ENCODE measurements at places on chromosomes 11 and 22.

DNA sequence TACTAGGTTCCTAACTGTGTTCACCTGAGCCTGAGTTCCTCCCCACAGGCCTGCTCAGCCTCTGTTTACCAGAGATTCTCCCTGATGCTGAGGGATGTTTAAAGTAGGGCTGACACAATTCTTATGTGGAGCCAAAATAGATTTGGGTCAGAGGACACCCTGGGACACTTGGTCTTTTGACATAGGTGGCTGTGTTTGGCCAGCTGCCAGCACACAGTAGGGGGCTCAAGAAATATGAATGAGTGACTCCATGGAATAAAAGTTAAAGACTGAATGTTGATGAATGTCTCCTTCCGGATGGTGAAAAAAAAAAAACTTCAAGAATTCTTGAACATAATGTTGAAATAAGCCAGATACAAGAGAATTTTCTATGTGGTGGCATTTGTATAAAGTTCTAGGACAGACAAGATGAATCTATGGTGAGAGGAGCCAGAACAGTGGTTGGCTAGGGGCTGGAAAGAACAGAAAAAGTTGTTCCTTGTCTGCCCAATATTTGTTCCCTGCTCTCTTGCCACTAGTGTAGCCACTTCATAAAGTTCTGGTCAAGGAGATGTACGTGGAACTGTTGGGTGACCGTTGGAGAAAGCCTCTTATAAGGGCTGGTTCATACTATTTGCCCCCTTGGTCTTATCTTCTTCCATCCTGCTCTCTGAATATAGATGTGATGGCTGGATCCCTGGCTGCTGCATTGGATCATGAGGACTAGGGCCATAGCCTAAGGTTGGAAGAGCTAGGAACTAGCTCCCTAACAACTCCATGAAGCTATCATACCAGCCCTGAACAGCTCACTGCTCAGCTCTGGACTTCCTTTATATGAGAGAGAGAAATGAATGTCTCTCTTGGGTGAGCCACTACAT is 40.3 kb upstream of the SMTN start:
- DNase-seq: no peak

DNA sequence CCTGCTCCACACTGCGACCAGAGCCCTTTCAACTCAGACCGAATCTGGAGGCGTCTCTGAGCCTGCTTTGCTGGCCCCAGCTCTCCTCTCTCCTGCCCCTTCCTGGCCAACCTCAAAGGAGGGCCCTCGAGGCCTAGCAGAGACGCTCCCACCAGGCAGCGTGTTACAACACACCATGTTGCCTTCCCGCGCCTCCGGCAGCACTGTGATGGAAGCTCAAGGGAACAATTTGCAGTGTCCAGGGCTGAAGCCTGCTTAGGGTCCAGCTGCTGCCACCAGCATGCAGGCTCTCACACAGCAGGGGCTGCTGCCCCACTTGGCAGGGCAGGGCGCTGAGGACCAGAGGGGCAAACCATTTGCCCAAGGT is 18.4 kb downstream of the LINC01488 start:
- no peak for DNase-seq

GRCh38 chr11:35564245-35564595 is 38.8 kb upstream of the PAMR1 start:
- no peak for DNase-seq

DNA sequence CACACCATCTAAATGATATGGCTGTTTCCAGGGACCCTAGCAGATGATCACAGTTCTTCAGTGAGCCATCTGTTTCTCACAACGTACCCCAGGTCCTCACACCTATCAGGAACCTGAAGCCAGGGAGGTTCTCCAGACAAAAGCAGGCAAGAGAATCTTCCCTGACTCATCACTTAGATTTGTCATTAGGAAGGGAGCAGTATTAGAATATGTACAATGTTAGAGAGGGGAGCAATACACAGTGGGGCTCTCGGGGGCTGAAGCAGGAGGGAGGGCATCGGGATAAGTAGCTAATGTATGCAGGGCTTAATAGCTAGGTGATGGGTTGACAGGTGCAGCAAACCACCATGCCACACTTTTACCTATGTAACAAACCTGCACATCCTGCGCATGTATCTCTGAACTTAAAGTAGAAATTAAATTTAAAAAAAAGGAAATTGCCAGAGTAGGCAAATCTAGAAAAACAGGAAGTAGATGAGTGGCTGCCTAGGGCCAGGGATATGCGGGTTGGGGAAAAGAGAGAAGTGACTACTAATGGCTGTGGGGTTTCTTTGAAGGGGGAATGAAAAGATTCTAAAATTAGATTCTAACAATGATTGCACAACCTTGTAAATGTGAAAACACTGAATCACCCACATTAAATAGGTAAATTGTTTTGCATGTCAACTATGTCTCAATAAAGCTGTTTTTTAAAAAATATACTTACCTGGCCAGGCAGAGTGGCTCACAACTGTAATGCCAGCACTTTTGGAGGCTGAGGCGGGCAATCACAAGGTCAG is 14.4 kb downstream of the C22orf42 start:
- no peak for DNase-seq

GRCh38 chr11:44377121-44377520 is 67.2 kb upstream of the ALX4 start:
- no peak for DNase-seq

GRCh38 chr11:105381941-105382340 is 227.9 kb upstream of the GRIA4 start:
- no peak for DNase-seq

DNA sequence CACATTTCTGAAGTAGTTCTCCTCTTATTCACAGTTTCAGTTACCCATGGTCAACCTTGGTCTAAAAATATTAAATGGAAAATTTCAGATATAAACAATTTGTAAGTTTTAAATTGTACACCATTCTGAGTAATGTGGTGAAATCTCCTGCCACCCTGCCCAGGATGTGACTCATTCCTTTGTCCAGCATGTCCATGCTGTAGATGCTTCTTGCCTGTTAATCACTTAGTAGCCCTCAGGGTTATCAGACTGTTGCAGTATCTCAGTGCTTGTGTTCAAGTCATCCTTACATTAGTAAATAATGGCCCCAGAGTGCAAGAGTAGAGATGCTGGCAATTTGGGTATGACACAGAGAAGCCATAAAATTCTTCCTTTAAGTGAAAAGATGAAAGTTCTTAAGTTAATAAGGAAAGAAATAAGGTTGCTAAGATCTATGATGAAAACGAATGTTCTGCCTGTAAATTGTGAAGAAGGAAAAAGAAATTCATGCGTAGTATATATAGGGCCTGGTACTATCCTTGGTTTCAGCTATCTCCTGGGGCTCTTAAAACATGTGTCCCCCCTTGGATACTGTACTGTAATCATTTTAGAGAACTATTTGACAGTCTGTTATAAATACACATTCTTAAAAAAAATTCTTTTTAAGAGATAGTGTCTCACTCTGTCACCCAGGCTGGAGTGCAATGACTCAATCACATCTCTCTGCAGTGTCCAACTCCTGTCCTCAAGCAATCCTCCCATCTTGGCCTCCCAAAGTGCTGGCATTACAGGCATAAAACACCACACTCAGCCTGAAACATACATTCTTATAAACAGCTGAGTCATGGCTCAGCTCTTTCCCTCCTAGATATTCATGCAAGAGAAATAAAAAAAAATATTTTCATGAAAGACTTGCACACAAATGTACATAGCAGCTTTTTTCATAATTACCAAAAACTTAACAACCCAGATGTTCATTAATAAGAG is 31.3 kb downstream of the MTNR1B start:
- no peak for DNase-seq

DNA sequence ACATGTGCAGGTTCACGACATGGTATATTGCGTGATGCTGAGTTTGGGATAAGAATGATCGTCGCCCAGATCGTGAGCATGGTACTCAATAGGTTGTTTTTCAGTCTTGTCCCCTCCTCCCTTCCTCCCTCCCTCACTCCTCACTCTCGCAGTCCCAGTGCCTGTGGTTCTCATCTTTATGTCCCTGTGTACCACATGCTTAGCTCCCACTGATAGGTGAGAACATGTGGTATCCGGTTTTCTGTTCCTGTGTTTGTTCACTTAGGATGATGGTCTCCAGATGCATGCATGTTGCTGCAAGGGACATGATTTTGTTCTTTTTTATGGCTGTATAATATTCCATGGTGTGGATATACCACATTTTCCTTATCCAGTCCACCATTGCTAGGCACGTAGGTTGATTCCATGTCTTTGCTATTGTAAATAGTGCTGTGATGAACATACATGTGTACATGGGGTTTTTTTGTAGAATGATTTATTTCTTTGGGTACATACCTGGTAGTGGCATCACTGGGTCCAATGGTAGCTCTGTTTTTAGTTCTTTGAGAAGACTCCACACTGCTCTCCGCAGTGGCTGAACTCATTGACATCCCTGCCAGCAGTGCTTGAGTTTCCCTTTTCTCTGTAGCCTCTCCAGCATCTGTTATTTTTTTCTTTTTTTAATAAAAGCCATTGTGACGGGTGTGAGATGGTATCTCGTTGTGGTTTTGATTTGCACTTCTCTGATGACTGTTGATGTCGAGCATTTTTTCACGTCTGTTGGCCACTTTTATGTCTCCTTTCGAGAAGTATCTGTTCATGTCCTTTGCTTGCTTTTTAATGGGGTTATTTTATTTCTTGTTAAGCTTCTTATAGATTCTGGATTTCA is 16.4 kb downstream of the ZBED4 start:
- no peak for DNase-seq

GRCh38 chr11:68541991-68542390 is 81.4 kb downstream of the PPP6R3 start:
- DNase-seq: no peak

GRCh38 chr11:64592656-64593055 is 1.6 kb downstream of the SLC22A12 start:
- DNase-seq: no peak

DNA sequence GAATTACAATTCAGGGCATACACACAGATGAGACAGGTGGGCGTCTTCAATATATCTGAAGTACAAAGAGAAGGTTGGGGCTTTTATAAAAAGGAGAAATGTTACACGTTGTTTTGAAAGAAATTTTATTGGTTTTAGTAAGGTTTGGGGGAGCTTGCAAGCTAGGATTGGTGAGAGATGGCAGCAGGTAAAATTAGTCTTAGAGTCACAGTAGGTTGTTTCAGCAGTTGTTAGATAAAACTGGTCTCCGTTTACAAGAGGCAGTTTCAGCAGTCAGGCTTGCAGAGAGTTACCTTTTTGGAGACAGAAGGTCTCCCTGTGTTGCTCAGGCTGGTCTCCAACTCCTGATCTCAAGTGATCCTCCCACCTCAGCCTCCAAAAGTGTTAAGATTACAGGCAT is 2.4 kb upstream of the SAAL1 start:
- no peak for DNase-seq

DNA sequence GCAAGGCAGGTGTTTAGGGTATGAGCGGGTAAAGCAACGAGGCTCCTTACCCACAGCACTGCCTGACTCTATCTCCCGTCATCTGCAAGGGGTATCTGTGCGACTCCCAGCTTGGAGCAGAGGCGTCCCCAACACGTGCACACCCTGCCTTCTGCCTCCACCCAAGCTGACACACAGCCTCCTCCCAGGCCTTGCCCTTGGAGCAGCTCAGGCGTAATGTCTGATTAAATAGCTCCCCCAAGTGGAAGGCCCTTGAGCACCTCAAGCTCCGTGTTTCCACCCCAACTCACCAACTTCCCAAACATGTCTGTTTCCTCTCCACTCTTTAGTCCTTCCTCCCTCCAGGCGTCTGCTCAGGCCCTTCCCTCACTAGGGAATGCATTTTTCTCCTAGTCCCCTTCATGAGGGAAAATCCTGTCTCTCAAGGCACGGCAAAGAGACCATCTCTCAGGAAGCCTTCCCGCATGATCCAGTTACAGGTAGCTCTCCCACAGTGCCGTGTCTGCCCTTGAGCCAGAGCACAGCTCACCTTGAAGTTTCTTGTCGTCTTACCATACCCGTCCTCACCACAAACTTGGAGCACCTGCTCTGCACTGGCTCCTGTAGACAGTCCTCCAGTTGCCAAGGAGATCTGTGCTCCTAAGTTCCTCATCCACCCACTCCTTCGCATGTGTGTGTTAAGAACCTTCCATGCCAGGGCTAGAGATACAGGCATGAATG is 15.8 kb downstream of the CYB5R2 start:
- DNase-seq: no peak

Measured in activated gamma-delta T cell treated with Interleukin-2 at 50 U/mL for 16 hours (primary cell).